ENCODE measurements at places on chromosomes 11 and 22.
A peak's percentile ranks its signal among the peaks of the same experiment; 100 is the strongest.

- DNase-seq = peak; percentile 1
Measured at GRCh38 chr11:84558085-84558905, 1068.8 kb downstream of the DLG2 start.

- DNase-seq = no peak
Measured at GRCh38 chr22:24542641-24543040, 12.3 kb downstream of the GUCD1 start.

DNA sequence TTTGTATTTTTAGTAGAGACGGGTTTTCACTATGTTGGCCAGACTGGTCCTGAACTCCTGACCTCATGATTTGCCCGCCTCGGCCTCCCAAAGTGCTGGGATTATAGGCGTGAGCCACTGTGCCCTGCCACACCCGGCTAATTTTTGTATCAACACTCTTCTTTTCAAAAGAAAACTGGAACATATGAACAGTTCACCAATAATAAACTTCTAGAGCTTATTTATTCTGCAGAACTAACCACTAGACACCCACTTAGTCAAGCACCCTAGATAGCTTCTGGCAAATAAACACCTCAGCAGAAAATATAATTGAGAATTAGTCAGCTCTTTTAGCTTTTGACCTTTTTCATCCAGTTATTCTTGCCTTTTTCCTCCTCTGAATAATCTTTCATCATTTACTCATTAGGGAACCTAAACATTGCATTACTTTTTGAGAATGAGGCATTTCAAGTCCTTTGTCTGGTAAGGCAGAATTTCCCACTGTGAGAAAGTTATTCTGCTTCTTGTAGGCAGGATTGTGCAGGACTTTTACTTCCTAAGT, 27.3 kb upstream of the TMEM41B start:
- DNase-seq = no peak

DNA sequence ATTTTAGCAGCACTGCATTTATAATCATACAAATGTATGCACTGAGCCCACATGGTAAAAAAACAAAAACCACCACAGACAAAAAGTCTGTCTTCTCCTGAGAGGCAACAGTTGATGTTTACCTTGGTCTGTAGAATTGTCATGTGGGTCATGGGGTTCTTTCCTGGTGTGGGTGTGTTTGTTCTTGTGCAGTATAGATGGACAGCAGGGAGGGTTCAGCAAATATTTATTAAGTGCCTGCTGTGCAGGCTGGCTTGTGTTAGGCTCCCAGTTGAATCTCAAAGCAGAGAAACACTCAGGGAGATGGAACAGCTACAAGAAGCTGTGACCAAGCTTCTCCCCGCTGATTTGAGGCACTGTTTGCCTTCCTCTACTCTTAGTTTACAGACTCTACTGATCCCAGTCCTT, 82.2 kb downstream of the PISD start:
- no peak for DNase-seq

DNA sequence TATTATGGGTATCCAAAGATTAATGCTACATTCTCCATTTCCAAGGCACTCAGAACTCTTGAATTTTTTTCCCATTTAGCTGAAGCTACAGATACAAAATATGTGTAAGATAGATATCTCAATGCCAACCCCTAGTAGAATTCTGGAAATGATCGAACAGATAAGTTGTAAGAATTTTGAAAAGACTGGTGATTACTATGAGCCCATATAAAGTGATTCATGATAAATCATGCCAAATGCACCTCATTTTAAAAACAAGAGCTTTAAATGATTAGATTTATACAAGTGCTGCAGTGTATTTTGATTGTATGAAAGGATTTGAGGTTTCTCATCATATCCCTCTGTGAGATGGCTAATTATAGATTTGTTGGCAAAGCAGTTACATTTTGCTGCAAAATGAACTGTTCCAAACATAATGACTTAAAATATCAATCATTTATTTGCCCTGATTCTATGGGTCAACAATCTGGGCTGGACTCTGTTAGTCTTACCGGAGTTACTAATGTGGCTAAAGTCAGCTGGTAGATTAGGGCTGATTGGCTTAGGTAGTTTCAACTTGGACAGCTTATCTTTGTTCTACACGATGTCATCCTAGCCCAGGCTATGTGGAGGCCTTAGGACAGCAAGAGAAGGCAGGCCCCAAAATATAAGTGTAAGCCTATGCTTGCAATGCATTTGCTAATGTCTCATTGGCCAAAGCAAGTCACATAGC, 3.4 kb downstream of the OR10V1 start:
- no peak for DNase-seq

DNA sequence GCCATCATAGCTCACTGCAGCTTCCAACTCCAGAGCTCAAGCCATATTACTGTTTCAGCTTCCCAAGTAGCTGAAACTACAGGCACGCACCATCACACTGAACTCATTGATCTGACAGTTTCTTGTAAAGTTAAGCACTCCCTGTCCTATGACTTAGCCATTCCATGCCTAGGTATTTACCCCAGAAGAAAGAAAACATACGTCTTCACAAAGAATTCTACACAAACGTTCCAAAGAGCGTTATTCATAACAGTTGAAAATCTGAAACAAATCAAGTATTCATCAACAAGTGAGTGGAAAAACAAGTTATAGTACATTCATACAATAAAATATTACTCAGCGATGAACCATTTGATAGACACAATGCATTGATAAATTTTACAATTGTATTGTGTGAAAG, 7.8 kb upstream of the NLRP10 start:
- DNase-seq = no peak

- no peak for DNase-seq
Measured at GRCh38 chr11:127042445-127042844, 41.9 kb upstream of the KIRREL3 start.

GRCh38 chr11:21897752-21898151, 295.1 kb upstream of the ANO5 start:
- no peak for DNase-seq

DNA sequence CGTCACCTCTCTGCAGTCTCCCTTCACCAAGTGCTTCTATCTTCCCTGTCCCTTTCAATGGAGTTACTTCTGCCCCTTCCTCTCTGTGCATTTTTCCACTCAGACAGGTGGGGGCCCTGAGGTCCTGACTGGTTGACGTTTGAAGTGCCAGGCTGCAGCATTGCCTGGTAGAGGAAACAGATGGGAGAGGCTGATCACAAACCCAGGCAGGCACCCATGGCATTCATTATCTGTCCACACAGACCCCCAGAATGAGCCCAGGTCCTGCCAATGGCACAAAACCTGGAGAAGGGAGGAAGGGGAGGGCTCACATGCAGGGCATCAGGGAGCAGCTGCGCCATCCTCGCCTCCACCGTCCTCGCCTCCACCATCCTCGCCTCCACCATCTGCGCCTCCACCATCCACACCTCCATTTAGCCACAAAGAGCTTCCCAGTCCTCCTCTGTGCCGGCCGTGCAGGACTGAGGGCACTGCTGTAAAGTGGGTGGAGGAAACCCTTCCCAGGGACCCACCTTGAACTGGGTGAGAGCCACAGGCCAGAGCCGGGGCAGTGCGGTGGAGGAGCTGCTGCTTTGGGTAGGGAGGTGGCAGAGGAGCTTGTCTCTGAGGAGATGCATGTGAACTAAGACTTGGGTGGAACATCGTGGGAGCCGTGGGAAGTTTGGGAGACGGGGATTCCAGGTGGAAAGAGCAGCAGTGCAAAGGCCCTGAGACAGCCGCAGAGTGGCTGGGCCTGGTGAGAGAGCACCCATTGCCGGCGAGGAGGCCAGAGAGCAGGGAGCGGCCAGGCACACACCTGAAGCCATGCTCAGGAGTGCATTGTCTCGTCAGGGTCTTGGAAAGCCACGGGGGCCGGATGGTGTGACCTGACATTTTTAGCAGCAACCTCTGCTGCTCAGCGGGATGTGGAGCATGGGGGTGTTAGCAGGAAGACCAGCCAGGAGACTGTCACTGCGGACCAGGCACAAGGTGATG, 145.1 kb downstream of the TBC1D22A start:
- DNase-seq = no peak

DNA sequence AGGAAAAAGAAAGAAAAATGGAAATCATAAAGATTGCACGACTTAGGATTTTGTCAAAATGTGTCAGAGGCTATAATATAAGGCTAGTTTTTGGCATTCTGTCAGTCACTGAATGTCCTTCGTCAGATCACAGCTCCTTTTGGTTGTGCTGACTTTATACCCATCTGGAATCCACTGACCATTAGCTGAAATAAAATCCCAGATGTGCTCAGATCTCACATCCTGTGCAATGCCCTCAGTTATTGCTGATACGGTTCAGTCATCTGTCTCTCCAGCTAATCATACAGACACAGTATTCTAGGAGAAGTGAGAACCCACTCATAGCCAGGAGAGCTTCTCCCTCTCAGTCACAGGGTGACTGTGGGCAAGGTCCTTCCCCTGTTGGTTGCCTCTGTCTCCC, 11.5 kb downstream of the CD44 start:
- DNase-seq = no peak

DNA sequence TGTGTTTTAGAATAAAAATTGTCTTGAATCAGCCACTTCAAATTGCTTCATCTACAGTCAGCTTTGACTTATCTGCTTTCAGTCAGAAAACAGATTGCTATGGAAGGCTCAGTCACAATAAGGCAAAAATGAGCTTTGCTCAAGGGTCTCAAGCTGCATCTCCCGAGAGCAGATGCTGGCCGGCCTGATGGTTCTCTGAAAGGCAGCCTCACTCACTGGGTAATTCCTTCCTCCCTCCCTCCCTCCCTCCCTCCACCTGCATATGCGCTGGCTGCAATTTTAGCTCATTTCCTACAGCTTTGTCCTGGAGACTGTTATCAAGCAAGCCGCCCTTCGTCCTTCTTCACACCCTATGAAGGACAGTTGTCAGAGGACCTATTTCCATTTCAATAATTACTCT, 1.6 kb upstream of the IZUMO1R start:
- DNase-seq = no peak

- no peak for DNase-seq
Measured at GRCh38 chr22:48352086-48352911, 1475.4 kb downstream of the BRD1 start.

DNA sequence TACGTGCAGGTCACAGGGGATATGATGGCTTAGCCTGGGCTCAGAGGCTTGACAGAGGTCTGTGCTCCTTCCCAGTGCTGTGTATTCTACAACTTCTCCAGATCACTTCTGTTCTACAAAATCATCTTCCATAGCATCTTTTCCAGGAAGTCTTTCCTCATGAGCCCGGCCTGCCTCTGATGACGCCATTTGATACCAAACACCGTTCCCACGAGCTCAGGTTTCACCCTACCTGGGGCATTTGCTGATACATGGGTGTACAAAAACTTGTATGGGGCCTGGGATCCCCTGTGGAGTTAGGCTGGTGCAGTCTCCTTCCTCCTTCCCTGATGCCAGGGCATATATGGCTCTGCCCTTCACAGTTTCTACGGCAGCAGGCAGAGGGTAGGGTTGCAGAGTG, 78.7 kb downstream of the NECTIN1 start:
- no peak for DNase-seq

All from HS-27A (cell line).